ENCODE measurements at places on chromosomes 11 and 22. TPM values are rescaled to one million over a fixed set of nuclear protein-coding genes. Genes with fewer than 3 reads are reported as not detected.

The POU2AF2 gene
- 6.3 TPM for total RNA-seq

The ADM gene
- 33.3 TPM for total RNA-seq

The TSSK2 gene
- not detected for total RNA-seq

The RASD2 gene
- 0.05 TPM for total RNA-seq

The PRR33 gene
- total RNA-seq: not detected

The DNAL4 gene
- 14.4 TPM for total RNA-seq

The IGLL1 gene
- not detected for total RNA-seq

The CALCA gene
- total RNA-seq: not detected

DNA sequence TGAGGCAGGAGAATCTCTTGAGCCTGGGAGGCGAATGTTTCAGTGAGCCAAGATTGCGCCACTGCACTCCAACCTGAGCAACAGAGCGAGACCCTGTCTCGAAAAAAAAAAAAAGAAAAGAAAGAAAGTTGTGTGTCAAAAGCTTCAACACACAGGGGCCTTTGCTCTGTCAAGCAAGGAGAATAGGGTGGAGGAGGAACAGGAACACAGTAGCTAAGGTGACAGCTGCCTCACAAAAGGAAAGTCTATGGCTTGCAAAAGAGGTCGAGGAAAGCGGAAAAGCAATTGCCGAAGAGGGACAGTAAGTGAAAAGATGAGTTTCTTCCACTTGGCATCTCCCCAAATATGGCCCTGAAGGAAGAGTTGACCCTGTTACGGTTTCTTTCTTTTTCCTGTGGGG, 26.5 kb upstream of the TMA7B start:
- DNase-seq: no peak

GRCh38 chr11:35330156-35330889, 89.0 kb downstream of the SLC1A2 start:
- DNase-seq: no peak

DNA sequence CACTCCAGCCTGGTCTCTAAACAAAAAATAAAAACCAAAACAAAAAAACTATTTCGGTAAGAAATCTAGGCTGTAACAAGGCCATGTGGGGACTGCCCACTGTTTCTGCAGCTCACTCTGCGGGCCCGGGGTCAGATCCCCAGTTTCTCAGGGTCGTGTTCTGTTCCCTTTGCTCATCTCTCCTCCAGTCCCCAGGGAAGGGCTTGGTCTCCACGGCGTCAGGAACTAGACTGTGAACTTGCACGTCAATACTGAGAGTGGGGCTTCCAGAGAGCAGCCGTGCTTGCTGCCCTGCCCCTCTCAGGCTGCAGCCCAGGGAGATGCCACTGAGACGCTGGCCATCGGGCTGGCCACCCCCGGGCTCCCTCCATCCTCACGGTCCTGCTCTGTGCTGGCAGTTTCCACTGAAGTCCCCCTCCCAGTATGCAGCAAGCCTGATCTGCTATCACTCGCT, 33.7 kb upstream of the MOB2 start:
- no peak for DNase-seq

GRCh38 chr11:69327741-69328191, 33.8 kb downstream of the MYEOV start:
- no peak for DNase-seq

DNA sequence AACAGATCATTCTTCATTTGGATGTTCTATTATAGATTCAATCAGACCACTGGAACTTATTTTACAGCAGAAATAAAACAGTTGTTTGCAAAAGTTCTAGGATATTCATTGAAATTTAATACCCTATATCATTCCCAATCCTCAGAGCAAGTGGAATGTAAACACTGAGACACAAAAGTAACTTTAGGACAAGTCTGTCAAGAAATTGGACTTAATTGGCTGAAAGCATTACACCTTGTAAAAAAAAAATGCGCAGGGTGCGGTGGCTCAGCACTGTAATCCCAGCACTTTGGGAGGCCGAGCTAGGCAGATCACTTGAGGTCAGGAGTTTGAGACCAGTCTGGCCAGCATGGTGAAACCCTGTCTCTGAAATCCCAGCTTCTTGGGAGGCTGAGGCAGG, 29.9 kb upstream of the TMEM123 start:
- DNase-seq: no peak

DNA sequence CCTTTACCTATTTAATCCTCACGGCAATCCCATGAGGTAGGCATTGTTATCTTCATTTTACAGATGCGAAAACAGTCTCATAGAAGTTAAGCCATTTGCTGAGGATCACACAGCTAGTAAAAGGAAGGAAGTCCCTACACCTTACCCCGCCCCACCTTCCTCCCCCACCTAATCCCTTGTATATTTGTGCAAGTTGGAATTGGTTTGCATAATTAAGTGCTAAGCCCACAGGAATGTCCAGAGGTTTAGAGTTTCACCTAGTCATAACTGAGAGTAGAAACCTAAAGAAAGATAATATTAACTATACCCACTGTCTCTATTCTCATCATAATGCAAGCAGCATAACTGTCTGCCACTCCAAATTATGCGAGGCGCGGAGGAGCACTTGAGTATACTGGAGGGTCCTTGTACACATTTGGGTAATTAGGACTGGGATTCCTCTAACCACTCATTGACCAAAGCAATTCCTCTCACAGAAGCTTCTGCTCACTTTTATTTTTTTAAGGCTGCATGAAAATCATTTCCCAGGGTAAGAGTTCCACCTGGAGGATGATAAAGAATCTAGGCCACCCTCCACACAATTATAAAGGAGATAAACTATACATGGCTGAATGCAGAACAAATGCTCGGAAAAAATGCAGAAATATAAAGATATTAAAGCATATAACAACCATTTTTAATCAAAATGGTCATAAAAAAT, 199.9 kb downstream of the FAM181B start:
- no peak for DNase-seq

- DNase-seq: no peak
Observed at GRCh38 chr22:37270928-37271650, 11.2 kb upstream of the CYTH4 start.

- DNase-seq: no peak
Observed at GRCh38 chr11:44380009-44380313, 70.0 kb upstream of the ALX4 start.

- no peak for DNase-seq
Observed at GRCh38 chr11:112971195-112971594, 10.0 kb downstream of the NCAM1 start.

- no peak for DNase-seq
Observed at GRCh38 chr22:35642305-35642741, 5.9 kb upstream of the APOL6 start.

GRCh38 chr11:71432761-71433647, 15.2 kb downstream of the DHCR7 start:
- no peak for DNase-seq

- DNase-seq: no peak
Observed at GRCh38 chr11:75203138-75203537, 37.4 kb upstream of the TPBGL start.

DNA sequence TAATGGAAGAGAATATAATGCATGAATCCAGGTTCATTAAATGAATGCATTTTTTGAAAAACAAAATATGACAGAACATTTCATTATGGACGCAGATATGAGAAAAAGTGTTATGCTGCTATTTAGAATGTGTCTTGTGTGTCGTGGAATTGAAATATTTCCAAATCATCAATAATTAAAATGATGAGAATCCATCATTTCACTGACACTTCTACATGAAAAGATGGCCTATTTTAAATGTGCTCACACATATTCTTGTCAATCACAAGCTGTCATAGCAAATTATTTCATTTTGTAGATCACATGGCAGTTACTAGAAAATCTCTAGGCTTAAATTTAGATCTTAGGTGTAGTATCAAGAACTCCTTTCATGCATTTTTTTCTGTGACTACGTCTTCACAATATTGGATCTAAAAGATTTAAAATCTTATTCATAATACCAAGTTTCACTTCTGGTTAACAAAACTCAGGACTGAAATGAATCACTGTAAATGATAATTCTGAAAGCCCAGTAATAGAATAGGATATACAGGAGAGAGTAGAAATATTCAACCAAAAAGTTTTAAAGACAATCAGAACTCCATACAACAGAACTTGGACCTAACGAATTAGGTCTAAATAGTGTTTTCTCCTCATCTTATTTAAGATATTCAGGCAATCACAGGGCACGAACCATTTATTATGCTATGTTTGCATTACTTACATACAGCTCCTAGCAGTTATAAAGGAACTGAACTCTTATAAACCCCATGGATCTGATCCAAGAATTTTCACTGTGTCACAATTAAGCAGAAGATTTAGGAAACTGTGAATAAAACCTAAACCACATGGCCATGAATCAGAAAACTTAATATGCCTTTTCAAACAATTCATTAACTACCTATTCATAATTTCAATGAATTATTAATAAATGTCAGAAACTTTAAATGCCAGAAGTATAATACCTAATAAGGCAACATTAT, 67.7 kb downstream of the DCDC1 start:
- no peak for DNase-seq

Data from HT-29 (cell line).